ENCODE measurements at places on chromosomes 3 and 15.

DNA sequence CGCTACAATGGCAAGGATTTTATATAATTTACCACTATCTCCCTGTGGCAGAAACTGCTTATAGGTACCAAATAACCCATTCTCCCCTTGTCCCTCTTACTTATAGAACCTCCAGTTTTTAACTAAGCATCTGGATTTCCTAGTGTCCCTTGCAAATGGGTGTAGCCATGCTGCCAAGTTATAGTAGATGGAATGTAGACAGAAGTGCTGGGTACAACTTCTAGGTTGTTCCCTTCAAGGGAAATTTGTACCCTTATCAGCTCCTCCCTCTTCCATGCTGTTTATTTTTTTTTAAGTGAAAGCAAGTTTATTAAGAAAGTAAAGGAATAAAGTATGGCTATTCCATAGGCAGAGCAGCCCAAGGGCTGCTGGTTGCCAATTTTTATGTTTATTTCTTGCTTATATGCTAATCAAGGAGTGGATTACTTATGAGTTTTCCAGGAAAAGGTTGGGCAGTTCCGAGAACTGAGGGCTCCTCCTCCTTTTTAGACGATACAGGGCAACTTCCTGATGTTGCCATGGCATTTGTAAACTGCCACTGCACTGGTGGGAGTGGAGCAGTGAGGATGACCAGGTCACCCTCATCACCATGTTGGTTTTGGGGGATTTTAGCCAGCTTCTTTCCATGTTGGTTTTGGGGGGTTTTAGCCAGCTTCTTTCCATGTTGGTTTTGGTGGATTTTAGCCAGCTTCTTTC lies 40.1 kb upstream of the TM4SF19 start:
- peak; percentile 12 for DNase-seq

GRCh38 chr3:66592016-66592761 lies 91.4 kb upstream of the LRIG1 start:
- no peak for DNase-seq

DNA sequence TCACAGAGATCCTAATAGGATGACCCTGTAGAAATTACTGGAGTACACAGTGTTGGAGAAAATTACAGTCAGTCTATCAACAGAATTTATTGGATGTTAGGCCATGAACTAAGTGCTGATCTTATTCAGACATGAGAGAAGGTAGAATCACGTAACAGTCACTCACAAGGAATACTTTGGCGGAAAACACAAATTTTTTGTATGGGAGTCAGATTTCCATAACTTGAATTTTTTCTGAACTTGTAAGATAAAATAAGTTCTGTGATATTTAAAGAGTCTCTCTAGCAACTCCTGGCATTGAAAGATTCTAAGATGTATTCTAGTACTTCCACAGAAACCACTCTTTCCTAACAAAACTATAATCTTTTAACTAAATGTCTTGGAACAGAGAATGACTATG lies 178.8 kb upstream of the MME start:
- no peak for DNase-seq

DNA sequence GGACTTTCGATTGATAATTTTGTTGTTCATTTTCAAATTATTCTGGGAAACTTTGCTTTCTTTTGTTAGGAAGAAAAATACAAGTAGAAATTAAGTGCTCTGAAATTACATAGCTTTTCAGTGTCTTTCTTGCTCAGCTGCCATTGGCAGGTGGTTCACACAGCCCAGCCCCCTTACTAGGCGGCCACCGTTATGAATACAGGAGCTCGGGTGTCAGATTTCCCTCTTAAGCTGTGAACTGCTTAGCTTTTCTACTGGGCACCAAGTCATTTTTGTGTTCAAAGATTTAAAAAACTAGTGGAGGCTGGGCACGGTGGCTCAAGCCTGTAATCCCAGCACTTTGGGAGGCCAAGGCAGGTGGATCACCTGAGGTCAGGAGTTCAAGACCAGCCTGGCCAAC lies 55.2 kb downstream of the HMG20A start:
- DNase-seq: no peak

GRCh38 chr3:5239602-5240001 lies 52.1 kb downstream of the EDEM1 start:
- DNase-seq: no peak

- DNase-seq: no peak
Measured at GRCh38 chr3:40307176-40307575, 2.3 kb upstream of the EIF1B start.

DNA sequence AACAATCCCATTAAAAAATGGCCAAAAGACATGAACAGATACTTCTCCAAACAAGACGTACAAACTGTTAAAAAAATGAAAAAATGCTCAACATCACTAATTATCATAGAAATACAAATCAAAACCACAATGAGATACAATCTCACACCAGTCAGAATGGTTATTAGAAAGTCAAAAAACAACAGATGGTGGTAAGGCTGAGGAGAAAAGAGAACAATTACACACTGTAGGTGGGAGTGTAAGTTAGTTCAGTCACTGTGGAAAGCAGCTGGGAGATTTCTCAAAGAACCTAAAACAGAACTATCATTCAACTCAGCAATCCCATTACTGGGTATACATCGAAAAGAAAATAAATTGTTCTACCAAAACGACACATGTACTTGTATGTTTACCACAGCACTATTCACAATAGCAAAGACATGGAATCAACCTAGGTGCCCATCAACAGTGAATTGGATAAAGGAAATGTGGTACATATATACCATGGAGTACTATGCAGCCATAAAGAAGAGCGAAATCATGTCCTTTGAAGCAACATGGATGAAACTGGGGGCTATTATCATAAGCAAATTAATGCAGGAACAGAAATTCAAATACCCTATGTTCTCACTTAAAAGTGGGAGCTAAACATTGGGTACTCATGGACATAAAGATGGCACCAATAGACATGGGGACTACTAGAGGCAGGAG lies 51.5 kb downstream of the MYO1E start:
- DNase-seq: no peak

DNA sequence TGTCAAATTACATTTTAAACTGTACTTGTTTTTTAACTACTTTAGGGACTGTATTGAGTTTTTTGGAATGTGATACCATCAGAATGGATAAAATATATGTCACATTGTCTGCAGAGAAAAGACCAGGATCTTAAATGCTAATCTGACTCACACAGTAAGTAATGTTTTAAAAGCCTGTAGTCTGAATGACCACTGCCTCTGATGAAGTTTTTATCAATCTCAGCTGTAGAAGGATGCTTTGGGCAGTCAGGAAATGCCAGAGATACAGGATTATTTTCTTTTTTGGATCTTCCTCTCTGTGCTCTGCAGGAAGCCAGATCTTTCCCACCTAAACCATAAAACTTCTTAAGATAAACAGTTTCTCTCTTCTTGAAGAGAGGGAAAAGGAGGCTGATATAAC lies 73.1 kb upstream of the PRTG start:
- DNase-seq: no peak

DNA sequence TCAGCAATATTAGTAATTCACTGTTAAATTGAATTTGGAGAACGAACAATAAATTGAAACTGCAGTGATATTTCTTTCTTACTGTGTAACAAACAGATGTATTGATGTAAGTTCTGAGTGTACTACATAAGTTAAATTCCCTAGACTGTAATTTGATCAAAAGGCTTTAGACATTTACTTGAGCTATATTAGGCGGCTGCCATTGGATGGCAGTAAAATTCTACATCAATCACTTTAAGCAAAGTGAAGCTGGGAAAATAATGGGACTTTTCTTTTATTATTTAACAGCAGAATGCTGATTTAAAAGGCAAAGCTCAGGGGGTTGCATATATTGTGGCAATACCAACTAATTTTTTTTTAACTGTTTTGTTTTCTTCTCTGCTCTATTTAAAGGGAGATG lies 212.6 kb upstream of the PLSCR5 start:
- no peak for DNase-seq

GRCh38 chr3:73509066-73509465 lies 115.7 kb downstream of the PDZRN3 start:
- no peak for DNase-seq

GRCh38 chr15:54987881-54988280 lies 208.9 kb downstream of the RSL24D1 start:
- no peak for DNase-seq

DNA sequence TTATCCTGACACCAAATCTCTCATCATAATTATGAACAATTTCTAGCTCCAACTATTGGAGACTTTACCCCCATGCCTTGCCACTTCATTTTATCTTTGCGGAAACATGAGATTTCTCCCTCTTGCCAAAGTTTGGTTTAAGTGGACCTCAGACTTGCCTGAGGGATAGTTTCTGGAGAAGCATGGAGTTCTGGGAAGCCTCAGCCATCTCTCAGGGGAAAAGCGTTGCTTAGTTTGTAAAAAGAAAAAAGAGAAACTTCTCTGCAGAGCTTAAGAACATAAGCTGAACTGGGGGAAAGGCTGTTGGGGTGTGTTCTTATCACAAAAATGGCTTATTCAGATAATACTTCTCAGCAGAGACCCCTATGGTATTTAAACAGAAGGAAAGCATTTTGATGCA lies 347.4 kb upstream of the ADAMTS9 start:
- DNase-seq: no peak

- DNase-seq: no peak
Measured at GRCh38 chr3:111801693-111802092, 57.4 kb upstream of the PHLDB2 start.

- DNase-seq: no peak
Measured at GRCh38 chr3:134824791-134825190, 29.7 kb downstream of the EPHB1 start.

DNA sequence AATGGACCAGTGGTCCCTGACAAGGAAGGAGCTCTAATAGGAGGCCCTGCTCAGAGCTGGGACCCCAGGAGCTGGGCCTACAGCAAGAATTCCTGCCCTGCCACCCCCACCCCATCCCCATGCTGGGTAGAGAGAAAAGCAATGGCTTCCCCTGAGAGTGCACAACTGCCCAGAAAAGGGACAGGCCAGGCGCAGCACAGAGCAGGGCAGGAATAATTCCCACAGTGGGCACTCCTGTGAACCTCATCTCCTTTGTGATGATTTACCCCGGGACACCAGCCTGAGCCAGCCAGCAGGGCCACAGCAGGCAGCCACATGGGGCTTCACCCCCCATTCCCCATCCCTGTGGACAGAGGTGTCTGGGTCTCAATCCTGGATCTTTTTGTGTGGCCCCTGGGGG lies 104.0 kb upstream of the IQSEC1 start:
- DNase-seq: no peak

- no peak for DNase-seq
Measured at GRCh38 chr15:61869656-61870055, 190.6 kb downstream of the VPS13C start.

DNA sequence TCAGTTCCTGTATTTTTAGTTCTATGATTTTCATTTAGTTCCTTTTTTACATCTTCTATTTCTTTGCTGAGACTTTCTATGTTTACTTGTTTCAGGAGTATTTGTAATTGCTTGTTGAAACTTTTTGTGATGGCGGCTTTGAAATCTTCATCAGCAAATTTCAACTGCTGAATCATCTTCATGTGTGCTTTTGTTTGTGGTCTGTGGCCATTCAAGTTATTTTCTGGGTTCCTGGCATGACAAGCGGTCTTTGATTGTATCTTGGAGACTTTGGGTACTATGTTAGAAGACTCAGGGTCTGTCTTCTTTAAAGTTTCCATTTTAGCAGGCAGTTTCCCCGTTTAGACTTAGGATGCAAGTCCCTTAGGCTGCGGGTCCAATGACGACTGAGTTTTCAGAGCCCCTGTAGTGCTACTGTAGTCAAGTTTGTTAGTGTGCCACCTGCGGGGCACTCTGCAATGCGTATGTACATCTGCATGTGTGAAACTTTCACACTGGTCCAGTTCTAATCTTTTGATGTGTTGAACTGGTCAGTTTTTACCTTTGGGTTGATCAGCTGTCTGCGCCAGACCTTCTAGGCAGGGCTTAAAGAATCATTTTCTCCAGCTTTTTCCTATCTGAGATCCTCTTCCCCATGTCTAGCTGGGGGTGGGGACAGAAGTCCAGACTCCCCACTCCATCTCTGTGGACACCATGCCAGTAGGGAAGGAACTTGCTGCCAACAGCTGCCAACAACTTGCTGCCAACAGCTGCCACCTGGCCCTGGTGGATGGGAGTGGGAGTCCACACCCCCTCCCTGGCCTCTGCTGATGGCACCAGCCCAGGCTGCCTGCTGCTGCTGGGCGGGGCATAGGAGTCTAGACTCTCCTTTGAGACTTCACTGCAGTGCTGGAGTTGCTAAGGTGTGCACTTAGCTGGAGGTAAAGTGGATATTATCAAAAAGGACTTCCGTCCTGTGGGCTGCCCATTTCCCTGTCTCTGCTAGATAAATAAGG lies 190.9 kb downstream of the TJP1 start:
- DNase-seq: no peak

GRCh38 chr15:83498801-83499200 lies 51.7 kb downstream of the SH3GL3 start:
- no peak for DNase-seq

DNA sequence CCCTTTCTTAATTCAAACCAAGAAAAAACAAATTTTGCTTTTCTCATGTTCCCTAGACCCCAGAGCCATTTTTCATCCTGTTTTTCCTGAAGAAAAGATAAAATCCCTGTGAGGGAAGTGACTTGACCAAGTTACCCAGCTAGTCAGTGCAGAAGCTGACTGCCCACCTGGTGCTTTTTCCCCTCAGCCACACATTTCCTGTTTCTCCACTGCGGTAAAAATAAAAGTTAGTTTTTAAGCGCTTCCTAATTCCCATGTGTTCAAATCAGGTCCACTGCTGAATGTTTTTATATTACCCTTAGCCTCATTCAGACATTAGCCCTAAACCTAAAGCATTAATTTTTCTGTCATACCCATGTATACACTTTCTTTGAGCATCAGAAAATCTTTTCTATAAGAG lies 26.1 kb downstream of the PPP2R3A start:
- DNase-seq: no peak

DNA sequence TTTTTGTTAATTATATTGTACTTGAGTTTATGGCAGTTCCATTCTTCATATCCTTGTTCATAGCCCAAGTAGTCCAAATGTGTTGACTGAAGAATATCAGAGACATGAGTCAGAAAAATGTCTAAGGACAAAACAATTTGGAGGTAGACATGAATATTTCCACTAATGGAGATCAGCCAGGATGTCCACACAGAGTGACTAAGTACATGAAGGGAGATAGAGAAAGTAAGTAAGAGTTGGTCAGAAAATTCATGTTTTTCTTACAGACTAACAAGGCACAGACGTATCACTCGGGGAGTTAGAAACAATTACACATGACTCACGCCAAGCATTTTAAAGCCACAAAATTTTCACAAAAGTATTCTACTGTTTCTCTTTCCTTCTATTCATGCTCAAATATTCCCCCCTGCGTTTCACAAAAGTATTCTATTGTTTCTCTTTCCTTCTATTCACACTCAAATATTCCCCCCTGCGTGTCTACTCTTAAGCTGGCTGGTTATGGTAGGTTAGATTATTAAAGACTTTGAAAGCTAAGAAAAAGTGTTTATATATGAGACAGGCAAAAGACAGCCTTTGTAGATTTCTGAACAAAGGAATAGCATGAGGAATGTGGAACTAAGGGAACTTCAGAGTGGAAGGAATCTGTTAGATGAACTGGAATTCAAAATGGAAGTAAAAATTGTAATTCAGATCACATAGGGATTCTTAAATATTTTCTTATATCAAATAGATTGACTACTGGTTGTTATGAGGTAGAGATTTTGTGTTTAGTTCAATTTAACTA lies 648.7 kb upstream of the CCDC54 start:
- DNase-seq: no peak
